ENCODE measurements at places on chromosomes 4 and X.

DNA sequence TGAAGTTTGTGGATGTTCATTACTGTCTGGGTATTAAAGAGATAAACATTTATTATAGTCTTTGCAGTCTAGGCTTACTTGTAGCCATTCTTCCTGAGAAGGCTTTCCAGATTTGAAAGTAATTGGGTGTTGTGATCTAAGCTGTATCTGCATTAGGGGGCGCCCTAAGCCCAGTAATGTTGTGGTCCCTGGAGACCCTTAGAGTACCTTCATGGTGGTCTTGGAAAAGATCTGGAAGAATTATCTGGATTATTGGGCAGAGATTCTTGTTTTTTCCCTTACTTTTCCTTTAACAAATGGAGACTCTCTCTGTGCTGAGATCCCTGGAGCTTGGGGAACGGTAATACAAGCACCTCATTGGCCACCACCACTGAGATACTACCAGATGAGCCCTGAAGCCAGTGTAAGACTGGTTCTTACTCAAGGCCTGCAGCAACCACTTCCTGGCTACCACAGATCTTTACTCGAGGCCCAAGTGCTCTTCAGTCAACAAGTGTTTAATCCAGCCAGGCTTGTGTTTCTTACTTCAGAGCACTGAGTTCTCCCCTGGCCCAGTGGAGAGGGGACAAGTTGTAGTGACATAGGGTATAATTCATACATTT, 63.1 kb downstream of the RTL3 start:
- DNase-seq: no peak

DNA sequence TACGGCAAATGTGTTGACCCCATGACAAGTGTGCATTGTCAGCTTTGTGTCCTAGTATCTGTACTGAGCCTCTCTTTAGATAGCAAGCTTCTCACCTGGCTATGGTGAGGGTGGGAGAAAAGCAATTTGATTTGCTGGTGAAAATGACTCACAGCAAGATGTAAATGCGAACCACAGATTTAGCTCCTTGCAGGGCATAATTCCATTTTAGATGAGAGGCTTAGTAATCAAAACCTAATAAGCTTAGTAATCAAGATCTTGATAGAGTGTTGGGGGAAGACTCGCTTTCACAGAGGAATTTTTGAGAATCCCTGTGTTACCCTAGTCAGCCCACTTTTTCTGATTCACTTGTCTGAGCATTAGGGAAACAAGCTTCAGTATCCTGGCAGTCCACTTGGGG, 7.7 kb upstream of the OCIAD2 start:
- DNase-seq: no peak

GRCh38 chrX:3743801-3744439, 30.5 kb upstream of the PRKX start:
- DNase-seq: no peak

DNA sequence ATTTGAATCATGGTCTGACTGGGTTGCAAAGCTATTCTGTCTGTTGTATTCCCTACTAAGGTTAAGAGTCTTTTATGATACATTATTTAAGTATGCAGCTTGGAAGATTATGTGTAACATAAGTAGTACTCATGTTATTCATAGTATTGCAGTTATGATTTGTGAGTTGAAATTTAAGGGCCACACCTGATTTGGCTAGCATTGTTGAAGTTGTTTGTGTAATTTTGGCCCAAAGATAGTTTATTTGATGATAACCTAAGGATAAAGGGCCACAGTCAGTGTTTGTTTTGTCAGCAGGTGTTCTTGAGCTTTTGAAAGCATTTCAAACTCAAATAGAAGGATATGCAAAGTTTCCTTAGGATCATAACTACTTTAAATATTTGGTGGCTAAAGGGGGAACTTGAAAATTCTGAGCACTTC, 38.9 kb downstream of the NUDT9 start:
- DNase-seq: no peak

DNA sequence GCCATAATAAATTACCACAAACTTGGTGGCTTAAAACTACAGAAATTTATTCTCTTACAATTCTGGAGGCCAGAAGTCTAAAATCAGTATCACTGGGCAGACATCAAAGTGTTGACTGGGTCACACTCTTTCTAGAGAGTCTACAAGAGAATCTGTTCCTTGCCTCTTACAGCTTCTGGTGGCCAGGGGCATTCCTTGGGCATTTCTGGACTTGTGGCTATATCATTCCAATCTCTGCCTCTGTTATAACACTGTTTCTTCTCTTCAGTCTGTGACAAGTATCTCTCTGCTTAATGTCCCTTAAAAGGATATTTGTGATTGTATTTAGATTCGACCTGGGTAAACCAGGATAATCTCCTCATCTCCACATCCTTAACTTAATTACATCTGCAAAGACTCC, 207.3 kb upstream of the DCAF8L1 start:
- DNase-seq: no peak

- no peak for DNase-seq
Observed at GRCh38 chr4:74516303-74516702, 71.4 kb downstream of the AREG start.

DNA sequence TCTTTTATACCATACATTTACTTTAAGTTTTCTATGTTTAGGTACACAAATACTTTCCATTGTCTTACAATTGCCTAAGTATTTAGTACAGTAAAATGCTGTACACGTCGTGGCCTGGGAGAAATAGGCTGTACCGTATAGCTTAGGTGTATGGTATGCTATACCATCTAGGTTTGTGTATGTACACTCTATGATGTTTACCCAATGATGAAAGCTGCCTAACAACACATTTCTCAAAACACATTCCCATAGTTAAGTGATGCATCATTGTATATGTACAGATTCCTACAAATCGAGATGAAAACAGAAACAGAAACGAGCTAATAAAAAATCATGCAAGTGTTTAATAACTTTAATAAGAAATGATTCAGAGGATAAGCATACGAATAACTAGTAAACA, 51.6 kb downstream of the SPANXA2 start:
- DNase-seq: no peak

DNA sequence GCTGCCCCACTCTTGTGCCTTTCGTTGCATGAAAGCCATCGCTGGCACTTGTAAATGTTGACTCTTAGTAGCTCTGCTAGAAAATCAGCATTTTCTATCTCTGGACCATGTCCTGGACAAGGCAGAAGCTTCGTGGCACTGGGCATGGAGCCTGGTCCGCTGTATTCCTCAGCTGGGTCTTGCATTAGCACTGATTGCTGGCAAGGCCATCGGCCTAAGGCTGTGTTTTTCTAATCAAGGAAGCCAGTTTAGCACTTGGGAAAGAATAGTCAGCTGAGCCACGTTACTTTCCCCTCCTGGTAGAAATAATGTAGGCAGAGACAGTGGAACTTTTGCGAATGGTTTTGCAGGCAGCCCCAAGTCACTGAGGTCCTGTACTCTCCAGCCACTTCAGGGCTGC, 180.2 kb upstream of the EOLA2 start:
- DNase-seq: no peak

DNA sequence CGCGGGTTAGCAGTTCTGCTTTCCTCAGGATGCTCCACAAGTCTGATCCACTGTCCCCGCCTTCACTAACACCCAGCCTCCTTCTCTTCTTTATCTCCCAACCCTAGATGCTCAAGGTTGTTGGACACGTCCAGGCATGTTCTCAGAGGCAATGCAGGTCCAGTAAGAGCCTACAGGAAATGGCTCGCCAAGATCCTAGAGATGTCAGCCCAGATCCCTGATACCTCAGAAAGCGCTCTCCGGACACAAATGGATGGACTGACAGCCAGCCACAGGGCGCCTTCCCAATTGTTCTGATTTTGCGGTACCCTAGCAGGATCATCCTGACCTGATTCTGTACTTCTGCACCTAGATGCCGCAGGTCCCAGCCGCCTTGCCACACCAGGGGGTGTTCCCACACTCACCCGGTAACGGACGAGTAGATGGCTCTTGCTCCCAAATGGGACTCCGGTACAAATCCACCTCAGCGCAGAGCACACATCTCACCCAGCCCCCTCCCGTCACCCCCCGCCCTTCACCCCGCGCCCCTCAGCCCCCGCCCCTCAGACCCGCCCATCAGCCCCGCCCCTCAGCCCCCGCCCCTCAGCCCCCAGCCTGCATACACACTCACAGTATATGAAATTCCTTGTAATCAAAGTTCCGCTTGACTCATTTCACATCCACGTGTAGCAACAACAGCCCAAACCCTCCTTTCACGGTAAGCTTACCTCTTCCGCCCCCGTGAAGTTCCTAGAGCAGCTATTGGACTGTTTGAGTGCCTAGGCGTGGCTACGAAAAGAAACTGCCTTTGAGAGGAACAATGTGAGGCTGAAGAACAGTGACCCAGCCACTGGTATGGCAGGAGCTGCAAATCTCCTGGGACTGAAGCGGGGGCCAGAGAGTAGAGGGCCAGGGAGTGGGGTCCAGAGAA, at the start of gene EDA2R:
Gene EDA2R, minus strand, starts transcription at position 488 of the 910 bp plus-strand sequence. CDS start 23,058 bp downstream, outside the sequence.
- DNase-seq: peak; percentile 65

GRCh38 chr4:79854856-79855502, 218.1 kb downstream of the ANTXR2 start:
- DNase-seq: no peak

- no peak for DNase-seq
Observed at GRCh38 chr4:6055030-6055429, 36.8 kb upstream of the C4orf50 start.

Data from fibroblast of skin of left quadriceps (primary cell).